ENCODE measurements at places on chromosomes 1 and 21. TPM values are rescaled to one million over a fixed set of nuclear protein-coding genes. Genes with fewer than 3 reads are reported as not detected.

The PROK1 gene
- total RNA-seq, result not detected

The RAB25 gene
- total RNA-seq, result not detected

The HAPLN2 gene
- 182 TPM for total RNA-seq

The C1orf185 gene
- total RNA-seq, result not detected

The OR11L1 gene
- not detected for total RNA-seq

The TSPEAR gene
- total RNA-seq, result 0.17 TPM

The RALGPS2 gene
- 12.8 TPM for total RNA-seq

The INKA2 gene
- total RNA-seq, result 38.5 TPM

The PPP1R8 gene
- 31.6 TPM for total RNA-seq

The CD84 gene
- 6.3 TPM for total RNA-seq

The NLRP3 gene
- 4.2 TPM for total RNA-seq

The EDEM3 gene
- 44.9 TPM for total RNA-seq

The CTH gene
- total RNA-seq, result 8.9 TPM

The CHI3L1 gene
- total RNA-seq, result 133 TPM

The SH3BGR gene
- 16.2 TPM for total RNA-seq

The CHODL gene
- total RNA-seq, result 0.94 TPM

The FAM78B gene
- total RNA-seq, result 24.3 TPM

The TNFAIP8L2 gene
- 1.0 TPM for total RNA-seq

The TSPAN2 gene
- 2.4 TPM for total RNA-seq

The FCRL2 gene
- total RNA-seq, result not detected

Data from dorsolateral prefrontal cortex (tissue), 122 donors.